Right atrium auricular region (tissue), 2 donors: ENCODE measurements at places on chromosomes 1 and 21. TPM values are rescaled to one million over a fixed set of nuclear protein-coding genes. Genes with fewer than 3 reads are reported as not detected.
A peak's percentile ranks its signal among the peaks of the same experiment; 100 is the strongest.

DNA sequence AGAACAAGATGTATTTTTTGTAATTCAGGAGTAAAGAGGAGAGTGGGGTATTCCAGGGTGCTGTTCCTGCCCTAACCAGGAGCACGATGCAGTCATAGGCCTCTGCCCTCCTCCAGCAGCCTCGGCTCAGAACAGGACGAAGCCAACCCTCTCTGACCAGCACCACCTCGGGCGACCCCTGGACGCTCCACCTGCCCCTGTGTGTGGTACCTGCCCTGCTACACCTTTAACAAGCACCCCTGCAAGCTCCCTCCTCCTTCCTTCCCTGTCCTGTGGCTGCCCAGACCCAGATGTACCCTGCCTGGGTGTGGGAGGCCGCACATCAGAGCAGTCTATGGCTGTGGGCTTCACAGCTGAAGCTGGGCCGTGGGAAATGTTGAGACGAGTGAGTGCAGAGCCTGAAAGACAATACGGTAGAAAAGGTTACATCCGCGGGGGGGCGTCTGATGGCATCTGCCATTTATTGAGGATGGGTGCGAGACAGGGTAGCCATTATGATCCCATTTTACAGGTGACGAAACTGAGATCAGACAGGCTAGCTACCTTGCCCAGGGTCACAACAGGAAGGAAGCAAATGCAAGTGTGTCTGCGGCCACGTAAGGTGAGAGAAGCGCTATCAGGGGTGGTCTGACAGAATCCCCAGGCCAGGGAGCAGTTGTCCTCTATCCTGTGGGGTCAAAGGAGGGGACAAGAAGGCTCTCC is 4.6 kb downstream of the ERG start:
- DNase-seq: no peak

DNA sequence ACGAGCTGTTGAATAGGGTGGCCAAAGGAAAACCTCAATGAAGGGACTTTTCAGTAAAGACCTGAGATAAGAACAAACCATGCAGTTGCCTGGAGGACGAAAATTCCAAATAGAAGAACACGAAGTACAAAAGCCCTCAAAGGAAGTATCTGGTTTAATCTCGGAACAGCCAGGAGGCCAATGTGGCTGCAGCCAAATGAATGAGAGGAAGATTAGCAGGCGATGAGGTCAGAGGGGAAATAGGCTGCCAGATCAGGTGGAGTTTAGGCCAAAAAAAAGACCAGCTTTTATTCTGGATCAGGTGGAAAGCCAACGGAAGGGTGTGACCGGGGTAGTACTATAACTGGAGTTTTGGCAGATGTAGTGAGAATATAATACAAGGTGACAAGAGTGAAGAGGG is 43.7 kb downstream of the SRSF11 start:
- DNase-seq: no peak

- no peak for DNase-seq
Measured at GRCh38 chr21:28791595-28792282, 200.9 kb downstream of the LTN1 start.

GRCh38 chr1:9559673-9560072 is 20.4 kb downstream of the SLC25A33 start:
- no peak for DNase-seq

DNA sequence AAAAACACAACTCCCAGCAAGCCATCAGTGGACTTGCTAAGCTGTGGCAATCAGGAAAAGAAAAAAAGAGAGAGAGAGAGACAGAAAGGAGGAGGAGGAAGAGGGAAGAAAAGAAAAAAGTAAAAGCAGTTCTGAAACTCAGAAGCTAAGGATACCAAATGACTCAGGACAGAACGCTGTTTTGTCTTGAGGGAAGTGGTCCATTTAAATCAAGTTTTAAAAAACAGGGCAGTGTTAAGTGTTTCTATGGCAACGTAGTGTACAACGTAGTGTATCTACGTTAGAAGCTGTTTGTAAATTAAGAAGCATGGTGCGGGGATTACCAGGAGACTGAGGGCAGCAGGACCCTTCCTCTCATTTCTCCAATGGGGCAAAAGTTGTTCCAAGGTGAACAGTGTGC is 5.8 kb downstream of the ADORA3 start:
- DNase-seq: no peak

DNA sequence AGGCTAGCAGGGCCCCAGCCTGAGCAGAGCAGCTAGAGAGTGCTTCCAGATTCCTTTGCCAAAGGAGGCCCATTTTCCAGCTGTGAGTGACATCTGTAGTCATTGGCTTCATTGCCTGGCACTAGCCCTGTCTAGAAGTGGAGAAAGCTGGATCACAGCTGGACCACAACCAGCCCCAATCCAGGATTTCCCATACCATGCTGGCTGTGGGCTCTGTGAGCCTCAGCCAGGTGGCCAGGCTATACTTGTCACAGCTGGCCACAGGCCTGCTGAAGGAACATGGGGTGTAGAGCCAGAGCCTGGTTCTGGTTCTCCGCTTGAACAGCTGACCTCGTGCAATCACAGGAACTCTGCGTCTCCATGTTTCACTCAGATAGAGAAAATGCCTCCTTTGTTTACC is 36.6 kb downstream of the RIMKLA start:
- no peak for DNase-seq

GRCh38 chr1:203362720-203363025 is 11.8 kb upstream of the FMOD start:
- DNase-seq: no peak

GRCh38 chr1:248886237-248886895 is 19.7 kb upstream of the PGBD2 start:
- DNase-seq: no peak

DNA sequence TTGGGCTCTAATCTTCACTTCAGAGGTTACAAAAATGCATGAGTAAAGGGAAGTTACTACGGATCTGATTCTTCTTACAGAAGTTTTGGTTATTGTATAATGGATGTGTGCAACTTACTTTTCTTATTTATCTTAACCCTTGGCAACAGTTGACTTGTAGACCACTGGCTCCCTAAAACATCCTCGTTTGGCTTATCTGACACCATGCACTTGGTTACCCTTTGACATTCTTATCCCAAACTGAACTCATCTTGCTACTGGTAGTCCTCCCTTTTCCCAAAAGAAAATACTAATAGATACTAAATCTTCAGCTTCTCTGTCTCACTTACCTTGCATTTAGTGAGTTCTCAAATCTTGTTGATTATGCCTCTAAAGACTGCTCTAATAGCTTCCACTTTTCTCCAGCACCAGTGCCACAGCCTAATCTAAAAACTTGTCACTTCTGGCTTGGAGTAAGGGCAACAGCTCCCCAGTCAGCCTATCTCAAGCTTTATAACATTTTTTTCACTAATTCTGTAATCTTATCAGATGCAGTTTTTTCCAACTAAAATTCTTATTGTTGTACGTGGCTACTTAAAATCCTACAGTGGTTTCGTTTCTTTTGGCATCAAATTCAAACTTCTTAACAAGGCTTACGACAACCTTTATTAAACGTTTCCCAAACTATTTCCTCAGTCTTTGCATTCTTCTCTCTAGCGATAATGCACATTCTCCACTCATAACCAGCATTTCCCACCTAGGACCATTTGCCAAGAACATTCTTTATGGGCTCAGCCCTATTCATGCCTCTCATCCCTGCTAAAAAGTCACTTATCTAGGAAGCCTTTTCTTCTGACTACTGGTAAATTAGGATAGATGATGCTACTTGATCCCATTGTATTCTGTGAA is 204.2 kb downstream of the KCNT2 start:
- no peak for DNase-seq

- DNase-seq: no peak
Measured at GRCh38 chr1:110584045-110584444, 22.1 kb downstream of the KCNA2 start.

DNA sequence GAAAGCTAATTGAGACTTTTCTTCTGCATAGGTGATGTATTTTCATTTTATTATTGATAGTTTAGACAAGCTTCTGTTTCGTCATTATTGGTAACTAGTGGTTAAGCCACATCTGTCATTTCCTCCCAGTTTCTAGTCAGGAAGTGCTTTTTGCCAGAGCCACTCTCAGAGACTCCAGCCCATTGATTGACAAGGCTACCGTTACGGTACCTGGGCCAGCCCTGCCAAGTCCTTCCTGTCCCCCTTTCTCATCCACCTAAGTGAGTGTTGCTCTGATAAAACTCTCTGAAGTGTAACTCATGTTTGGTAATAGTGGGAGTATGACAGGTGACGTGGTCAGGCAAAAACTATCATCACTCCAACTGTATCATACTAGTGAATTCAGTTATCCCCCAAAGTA is 29.6 kb upstream of the AGL start:
- DNase-seq: no peak

DNA sequence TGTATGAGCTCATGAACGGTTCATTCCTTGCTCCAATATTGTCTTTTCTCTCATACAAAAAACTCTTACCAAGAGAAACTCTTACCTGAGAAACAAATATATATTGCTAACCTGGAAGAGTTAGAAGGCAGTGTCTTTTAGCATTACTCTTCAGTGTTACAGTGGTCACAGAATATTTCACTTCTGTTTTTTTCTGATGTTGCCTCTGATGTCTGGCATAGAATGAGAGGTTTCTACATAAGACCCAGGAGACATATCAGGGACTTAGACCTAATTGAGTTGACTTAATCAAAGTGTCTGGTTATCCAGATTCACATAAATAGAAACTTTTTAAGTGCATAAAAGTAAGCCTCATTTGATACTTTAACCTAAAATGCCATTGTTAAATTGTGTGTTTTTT is 923.8 kb downstream of the TTLL7 start:
- no peak for DNase-seq

DNA sequence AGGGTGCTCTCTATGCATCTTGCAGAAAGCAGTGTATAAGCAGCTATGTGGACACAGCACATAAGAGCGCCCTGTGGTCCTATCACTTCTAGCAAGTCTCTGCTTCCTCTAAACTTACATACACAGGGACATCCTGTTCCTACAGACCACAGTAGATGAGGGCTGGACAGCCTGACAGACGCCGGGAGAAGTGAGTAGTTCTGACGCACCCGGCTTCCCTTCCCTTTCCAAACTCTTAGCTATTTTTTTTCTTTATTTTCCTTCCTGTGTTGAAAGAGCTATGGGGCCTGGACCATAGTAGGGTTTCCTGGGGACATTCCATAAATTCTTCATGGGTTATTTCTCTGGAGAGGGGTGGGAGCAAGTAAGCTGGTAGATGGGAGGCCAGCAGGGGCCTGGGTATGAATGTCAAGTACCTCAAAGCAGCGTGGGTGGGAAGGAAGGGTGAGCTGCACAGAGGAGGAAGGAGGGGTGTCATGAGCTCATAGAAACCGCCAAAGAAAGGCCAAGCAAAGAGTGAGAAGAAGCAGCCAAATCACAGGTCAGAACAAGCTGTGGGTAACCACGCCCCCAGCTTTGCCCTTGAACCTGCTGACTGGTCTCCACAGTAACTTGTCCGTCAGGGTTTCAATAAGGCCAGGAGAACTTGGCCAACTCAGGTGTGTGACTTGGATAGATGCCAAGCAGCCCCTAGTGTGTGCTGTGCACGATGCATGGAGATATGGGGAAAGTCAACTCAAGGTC is 36.6 kb downstream of the PLXNA2 start:
- DNase-seq: peak; percentile 88

DNA sequence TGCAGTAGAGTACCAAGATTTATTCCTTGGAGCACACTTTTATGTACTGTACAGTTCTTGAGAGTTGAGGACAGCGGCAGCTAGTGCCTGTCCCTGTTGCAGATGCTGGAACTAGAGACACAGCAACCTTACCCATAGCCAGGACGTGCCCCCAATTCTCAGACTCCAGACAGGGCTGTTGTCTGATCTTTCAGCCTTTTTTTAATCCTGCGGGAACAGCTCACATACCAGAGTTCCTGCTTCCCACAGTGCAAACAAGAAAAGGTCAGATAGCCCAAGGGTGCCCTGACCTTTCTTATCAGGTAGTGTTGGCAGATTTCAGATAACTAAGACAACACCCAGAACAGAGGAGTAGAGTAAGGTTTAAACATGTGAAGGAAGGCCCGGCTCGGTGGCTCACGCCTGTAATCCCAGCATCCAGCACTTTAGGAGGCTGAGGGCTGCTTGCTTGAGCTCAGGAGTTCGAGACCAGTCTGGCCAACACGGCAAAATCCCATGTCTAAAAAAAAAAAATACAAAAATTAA is 78.5 kb downstream of the DOP1B start:
- no peak for DNase-seq

DNA sequence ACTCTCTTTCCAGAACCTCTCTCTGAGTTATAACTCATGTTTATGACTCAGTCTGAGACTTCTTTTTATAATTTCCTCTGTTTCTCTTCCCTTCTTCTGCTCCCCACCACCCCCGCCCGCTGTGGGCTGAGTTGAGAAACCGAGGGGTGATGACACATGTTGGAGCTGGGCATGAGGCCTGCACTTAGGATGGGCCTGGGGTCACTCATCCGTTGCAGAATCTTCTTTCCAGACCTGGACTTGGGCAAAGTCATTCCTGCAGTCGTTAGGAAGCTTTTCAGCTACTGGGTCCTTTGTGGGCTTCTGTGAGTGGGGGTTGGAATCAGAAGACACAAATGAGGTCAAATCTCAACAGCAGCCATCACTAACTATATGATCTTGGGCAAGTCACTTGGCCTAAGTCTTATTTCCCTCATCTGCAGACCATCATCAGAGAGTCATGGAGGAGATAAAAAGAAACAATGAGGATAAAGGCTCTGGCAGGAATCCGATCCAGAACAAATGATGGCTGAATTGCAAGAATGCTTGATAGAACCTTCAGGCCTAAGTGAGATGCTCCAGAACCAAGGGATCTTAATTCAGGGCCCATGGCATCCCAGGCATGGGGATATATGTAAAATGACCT is 53.4 kb downstream of the RPS6KA1 start:
- peak; percentile 61 for DNase-seq

DNA sequence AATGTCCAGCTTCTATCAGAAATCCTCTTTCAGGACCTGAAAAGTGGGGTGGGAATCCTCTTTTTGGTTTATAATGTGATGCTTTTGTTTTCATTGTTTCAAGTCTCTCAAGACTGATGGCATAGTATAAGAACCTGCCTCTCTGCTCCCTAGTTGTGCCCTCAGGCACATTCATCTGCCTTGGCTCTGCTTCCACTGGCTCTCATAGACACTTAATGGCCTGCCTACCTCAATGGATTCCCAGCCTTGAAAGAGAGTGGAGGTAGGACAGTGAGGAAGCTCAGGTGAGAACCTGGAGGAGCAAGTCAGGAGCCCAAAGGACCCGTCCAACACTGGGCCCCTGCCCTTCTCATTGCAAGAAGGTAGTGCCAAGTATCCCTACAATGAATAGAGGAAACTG is 4.8 kb downstream of the TTLL7 start:
- DNase-seq: no peak

- DNase-seq: no peak
Measured at GRCh38 chr1:65056866-65057265, 90.5 kb upstream of the JAK1 start.

Gene CD244
- 0.86 TPM for total RNA-seq

Gene RGS8
- not detected for total RNA-seq

Gene KRTAP21-2
- total RNA-seq: not detected

Gene ASCL5
- total RNA-seq: not detected

Gene FCN3
- total RNA-seq: 36.6 TPM

Gene MMP23B
- 17.5 TPM for total RNA-seq
